ENCODE measurements at places on chromosomes 6 and 20. TPM values are rescaled to one million over a fixed set of nuclear protein-coding genes. Genes with fewer than 3 reads are reported as not detected.

Gene ZMYND8
- 7.8 TPM for polyA plus RNA-seq

Gene ITCH
- 16.3 TPM for polyA plus RNA-seq

Gene PGC
- polyA plus RNA-seq: 12.6 TPM

Gene SLC32A1
- not detected for polyA plus RNA-seq

Gene APCDD1L
- polyA plus RNA-seq: not detected

Gene GRIK2
- polyA plus RNA-seq: 0.25 TPM

Gene SPEF1
- not detected for polyA plus RNA-seq

Gene ALDH8A1
- not detected for polyA plus RNA-seq

Gene EMILIN3
- not detected for polyA plus RNA-seq

Gene BEND6
- 0.23 TPM for polyA plus RNA-seq

Gene RPL7L1
- polyA plus RNA-seq: 30.6 TPM

Gene PNLDC1
- not detected for polyA plus RNA-seq

Gene MLN
- not detected for polyA plus RNA-seq

Gene ECT2L
- not detected for polyA plus RNA-seq

Gene DNAH8
- under 0.01 TPM for polyA plus RNA-seq

Gene DOK5
- 0.60 TPM for polyA plus RNA-seq

Gene BCAS1
- polyA plus RNA-seq: 198 TPM

Gene TBXT
- polyA plus RNA-seq: not detected

Gene ADGRF5
- polyA plus RNA-seq: 3.3 TPM

Gene FAM209A
- polyA plus RNA-seq: not detected

Gene AVP
- polyA plus RNA-seq: not detected

Gene PTGIS
- 0.46 TPM for polyA plus RNA-seq

Gene SLC25A27
- polyA plus RNA-seq: 4.2 TPM

Gene L3MBTL1
- polyA plus RNA-seq: 5.0 TPM
